ENCODE measurements at places on chromosomes 13 and 19.
A peak's percentile ranks its signal among the peaks of the same experiment; 100 is the strongest.

GRCh38 chr13:42925626-42926025 is 66.4 kb downstream of the EPSTI1 start:
- no peak for DNase-seq

DNA sequence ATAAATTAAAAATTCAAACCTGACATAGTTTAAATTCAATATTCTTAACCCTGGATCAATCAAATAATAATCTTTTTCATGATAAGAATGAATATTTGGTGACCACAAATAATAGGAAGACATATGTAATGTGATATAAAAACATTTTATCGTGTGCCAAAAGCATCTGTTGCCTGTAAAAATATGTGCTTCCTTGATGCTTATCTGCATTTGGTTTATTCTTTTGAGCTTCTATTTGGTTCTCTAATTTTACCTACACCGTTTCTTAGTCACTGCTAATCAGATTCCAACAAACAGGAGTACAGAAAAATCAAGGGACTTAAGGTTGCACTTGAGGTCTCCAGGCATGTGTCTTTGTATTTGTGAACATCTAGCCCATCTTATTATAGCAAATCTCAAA is 274.5 kb downstream of the DCT start:
- no peak for DNase-seq

- DNase-seq: no peak
Measured at GRCh38 chr19:43553656-43554055, 20.7 kb downstream of the ZNF575 start.

DNA sequence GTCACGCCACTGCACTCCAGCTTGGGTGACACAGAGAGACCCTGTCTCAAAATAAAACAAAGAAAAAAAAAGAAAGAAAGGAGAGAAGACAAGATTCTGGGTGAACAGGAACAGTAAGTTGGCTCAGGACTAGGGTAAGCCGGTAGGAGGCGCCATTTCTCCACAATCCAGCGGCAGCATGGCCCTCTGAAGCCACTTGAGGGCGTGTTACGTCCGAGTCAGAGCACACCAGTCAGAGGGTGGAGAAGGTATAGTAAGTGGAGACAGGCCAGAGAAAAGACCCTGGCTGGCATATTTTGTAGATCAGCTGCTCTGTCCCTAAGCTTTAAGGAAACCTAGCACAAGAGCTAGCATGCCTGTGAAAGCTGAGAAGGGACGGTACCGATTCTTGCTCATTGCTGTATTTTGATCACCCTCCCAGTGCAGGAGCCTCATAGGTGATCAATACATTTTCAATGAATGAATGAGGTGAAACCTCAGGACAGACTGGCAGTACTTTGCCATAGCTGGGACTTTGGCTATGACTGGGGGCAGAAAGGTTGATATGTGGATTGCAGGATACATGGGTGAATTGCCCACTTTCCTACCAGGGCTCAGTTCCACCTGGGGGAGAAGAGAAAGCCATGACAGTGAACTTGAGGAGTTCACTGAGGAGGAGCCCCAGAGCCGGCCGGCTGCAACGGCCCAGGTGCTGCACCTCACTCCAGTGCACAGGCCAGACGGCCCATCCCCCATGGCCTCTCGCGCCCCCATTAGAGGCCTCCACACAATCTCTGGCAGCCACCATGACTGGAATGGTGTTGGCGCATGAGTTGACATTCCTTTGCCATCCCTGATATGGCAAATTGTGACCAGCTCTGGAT is 23.5 kb downstream of the POU2F2 start:
- peak; percentile 82 for DNase-seq

GRCh38 chr13:113854238-113855011 is 9.5 kb downstream of the GAS6 start:
- DNase-seq: no peak

GRCh38 chr19:38384209-38385027 is 3.4 kb downstream of the GGN start:
- no peak for DNase-seq

- no peak for DNase-seq
Measured at GRCh38 chr19:5803441-5803751, 1.5 kb upstream of the NRTN start.

- DNase-seq: no peak
Measured at GRCh38 chr19:36962346-36962745, 46.2 kb downstream of the ZNF568 start.

GRCh38 chr19:40006273-40006691 is 9.4 kb downstream of the ZNF546 start:
- no peak for DNase-seq

DNA sequence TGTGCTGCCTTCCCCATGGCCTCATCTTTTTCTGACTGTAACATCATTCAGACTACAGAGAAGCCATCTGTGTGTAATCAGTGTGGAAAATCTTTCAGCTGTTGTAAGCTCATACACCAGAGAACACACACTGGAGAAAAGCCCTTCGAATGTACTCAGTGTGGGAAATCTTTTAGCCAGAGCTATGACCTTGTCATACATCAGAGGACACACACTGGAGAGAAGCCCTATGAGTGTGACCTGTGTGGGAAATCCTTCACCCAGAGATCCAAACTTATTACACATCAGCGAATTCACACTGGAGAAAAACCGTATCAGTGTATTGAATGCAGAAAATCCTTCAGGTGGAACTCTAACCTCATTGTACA is 17.2 kb upstream of the ZNF8 start:
- no peak for DNase-seq

- DNase-seq: peak; percentile 16
Measured at GRCh38 chr19:16627193-16627927, 644 bp downstream of the MED26 start.

GRCh38 chr19:46546194-46546896 is 50.7 kb upstream of the PNMA8B start:
- DNase-seq: no peak

GRCh38 chr19:38862321-38863059 is 12.7 kb upstream of the HNRNPL start:
- DNase-seq: no peak

DNA sequence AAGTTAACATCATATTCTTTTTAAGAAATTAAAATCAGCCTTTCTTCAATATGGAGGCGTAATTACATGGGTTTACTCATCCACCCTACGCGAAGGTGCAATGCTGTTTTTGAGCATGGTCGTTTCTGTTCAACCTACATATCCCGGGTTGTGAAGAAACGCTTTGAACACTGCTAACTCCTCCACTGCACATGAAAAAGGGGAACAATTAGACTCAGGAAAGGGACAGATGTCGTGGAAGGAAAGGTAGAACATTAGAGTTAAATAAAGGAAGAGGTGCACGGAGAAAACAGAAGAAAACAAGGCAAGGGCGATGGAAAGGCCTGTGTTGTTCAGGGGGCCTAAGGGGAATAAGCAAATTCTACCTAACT is 4.1 kb downstream of the ZIC5 start:
- DNase-seq: no peak

GRCh38 chr13:44498969-44499368 is 77.2 kb downstream of the TSC22D1 start:
- no peak for DNase-seq

- no peak for DNase-seq
Measured at GRCh38 chr19:42024622-42025111, 30.6 kb upstream of the ATP1A3 start.

DNA sequence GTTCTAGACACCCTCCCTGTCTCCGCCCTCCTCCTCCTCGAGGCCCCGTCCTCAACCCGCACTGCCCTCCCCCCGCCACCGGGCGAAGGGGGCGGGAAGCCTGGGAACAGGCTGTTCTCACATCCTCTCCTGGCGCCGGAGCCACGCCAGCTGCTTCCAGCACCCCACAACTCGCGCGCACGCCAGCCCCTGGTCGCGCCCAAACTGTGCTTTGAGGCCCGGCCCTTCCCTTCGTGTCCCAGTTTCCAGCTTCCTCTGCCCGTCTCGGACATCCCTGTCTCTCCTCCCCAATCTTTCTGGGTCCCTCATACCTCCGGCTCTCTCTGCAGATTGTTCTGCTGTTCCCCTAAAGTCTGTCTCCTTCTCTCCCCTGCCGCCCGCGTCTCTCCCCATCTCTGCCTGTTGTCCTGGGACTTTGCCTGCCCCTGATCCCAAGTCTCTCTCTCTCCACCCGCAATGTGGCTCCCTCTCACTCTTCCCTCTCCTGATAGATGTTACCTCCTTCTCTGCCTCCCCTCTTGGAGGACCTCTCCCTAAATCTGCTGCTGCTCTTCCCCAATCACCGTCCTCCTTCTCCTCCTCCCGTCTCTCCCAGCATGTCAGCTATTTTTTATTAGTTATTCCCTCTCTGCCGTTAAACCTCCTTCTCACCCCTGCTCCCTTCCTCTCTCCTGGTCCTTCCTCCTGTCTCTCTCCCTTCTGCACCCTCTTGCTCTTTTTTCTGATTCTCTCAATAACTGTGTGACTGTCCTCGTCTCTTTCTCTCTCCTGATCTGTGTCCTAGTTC is 14.2 kb downstream of the DPF1 start:
- DNase-seq: no peak

DNA sequence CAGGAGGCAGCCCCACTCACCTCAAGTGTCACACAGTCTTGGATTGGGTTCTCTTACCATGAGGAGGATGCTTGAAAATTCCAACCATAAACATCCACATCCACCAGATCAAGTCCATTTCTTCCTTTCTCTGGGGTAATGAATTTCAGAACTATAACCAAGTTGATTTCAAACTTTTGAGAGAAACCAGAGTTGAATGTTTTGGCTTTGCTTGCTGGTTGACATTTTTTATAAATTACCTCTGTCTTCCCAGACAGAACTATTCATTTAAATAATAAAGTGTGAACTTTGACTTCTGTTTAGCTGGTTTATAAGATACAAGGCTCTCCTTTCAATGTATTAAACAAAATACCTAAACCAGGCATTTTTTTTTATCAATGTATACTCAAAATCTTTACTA is 550.7 kb downstream of the KCTD12 start:
- no peak for DNase-seq

DNA sequence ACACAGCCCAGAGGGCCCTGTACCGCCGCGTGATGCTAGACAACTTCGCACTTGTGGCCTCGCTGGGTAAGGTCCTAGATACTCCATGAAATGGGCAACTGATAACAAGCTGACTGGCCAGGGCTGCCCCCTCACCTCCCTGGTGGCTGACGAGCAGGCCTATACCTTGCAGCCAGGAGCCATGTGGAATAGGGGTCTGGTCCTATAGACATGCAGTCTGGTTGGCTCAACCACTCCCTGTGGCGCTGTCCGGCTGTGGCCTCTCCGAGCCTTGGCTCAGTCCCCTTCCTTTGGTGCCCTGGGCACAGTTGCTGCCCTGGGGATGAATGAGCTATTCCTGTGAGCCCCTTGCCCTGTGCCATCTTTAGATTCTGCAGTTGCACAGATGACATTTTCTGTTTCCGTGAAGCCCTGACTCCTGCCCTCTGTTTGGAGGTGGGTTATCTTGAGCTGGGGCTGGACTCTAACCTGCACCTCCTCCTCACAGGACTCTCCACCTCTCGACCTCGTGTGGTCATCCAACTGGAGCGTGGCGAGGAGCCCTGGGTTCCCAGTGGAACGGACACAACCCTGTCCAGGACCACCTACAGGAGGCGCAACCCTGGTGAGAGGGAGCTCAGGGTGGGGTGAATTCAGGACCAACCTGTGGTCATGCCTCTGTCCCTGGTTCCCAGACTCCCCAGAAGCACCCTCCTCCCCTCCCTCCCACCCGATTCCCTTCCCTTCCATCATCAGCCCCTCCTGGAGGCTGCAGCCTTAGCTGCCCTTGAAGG is 2.5 kb downstream of the ZNF324 start:
- DNase-seq: no peak

- DNase-seq: no peak
Measured at GRCh38 chr13:88586263-88586662, 915.1 kb downstream of the SLITRK5 start.

DNA sequence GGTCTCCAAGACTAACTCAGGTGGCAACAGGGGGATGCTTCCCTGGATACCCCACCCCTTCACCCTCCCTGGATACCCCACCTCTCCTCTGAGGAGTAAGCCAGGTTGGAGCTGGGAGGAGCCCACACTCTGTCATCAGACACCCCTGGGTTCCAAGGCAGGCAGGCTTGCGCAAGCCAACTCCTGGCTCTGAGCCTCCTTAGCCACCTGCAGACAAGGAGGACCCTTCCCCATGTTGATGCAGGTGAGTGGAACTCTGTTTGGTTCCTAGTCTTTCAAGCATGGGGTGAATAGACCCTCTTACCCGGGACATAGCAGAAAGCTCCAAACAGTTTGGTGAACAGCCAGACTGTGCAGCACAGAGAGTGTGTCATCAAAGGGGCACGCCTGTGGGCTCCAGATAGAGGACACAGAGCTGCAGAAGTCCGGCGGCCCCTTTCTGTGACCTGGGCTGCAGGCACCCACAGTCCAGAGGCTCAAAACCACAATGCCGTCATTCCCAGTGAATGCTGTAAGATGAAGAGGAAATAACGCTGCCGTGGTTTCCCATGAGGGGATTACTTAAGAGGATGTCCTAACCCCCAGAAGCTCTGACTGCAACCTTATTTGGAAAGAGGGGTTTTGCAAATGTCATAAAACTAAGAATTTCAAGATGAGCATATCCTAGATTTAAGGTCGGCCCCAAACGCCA is 12.1 kb upstream of the HAS1 start:
- DNase-seq: no peak

- no peak for DNase-seq
Measured at GRCh38 chr13:80040981-80041317, 300.0 kb downstream of the SPRY2 start.

DNA sequence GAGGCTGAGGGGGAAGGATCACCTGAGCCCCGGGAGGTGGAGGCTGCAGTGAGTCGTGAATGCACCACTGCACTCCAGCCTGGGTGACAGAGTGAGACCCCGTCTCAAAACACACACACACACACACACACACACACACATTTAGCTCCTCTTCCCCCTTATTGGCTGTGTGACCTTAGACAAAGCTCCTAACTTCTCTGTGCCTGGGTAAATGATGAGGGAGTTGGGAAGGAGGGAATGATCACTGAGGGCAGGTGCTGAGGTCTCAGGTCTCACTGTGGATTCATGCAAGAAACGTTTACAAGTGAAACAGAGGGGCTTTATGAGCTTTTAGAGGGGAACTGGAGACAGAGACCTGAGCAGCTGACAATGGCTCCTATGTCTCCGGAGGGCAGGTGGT is 16.9 kb upstream of the BCL3 start:
- no peak for DNase-seq

GRCh38 chr13:20457670-20458069 is 68.0 kb downstream of the CRYL1 start:
- no peak for DNase-seq

- DNase-seq: no peak
Measured at GRCh38 chr19:5949792-5950305, 28.1 kb downstream of the RANBP3 start.
